ENCODE measurements at places on chromosomes 12 and 14.

GRCh38 chr12:848173-848865 is 95.9 kb downstream of the WNK1 start:
- no peak for DNase-seq

GRCh38 chr12:132462788-132463187 is 27.2 kb upstream of the FBRSL1 start:
- DNase-seq, result no peak

DNA sequence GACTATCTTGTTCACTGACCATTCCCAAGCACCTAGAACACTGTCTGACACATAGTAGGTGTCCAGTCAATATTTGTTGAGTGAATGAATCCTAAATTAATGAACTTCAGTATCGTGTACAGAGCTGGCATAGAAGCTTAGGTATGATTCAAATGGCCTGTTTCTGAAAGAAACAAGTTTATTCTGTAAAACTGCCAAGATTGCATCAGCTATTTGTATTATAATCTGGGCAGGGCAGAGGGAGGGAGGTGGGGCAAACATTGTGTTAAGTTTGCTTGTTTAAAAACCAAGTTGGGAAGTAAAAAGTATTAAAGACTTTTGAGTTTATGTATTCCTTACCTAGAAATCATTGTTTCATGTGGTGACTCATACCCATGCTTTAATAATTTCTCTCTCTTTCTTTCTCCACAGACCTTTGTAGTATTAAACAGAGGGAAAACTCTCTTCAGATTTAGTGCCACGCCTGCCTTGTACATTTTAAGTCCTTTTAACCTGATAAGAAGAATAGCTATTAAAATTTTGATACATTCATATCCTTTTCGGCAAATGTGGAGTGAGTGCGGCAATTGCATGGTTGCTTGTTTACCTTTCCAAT is 92.8 kb downstream of the SCN8A start:
- DNase-seq, result no peak

DNA sequence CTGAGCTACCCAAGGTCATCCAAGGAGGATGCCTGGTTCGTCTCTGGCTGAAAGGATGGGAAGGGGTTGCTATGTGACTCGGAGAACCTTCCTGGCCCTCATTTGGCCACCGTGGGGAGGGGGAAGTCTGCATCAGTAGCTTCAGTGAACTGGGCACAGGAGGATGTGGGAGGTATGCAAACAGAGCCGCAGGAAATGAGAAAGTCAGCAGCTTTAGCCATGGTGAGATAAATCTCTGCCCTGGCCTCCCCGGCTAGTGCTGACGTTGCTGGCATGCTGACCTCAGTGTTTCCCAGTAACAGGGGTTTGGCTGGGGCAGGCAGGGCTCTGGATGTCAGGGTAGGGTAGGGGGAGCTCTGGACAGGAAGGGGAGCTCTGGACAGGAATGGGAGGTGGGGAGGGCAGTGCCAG is 2.3 kb upstream of the CEBPE start:
- DNase-seq, result no peak

DNA sequence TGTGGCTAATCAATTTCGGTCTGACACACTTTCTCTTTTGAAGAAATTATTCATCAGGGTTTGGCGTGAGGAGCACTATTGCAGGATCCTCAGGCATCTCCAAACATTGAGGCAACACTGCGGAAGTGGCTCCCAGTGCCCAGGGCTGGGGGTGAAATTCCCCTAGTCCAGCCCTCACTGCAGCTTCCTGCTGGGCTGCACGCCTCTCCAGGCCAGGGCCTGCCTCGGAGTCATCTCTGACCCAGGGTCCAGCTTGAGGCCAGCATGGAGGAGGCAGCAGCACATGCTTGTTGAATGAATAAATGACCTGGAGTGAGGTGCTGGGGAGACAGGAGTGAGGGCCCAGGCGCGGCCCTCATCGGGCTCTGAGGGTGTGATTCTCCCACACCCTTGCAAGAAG is 36.0 kb upstream of the TDRD9 start:
- DNase-seq, result no peak

GRCh38 chr12:53133722-53134121 is 30.4 kb downstream of the SOAT2 start:
- no peak for DNase-seq

DNA sequence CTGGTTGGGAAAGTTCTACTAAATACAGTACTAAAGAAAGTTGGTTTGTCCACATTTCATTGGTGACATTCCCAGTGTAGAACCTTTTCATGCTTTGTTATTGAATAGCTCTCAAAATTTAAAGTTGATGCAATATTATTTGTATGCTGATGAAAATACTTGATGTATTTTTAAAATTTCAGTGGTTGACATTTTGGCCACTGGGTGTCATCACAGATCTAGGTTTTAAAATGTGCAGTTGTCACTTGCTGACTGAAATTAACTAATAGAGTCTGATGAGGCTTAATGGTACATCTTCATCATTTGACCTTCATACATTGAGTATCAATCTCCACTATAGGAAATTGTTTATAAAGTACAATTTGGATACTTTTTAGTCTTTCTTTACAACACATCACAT is 37.1 kb downstream of the CMAS start:
- DNase-seq, result peak; percentile 9
